D721Med (cell line): ENCODE measurements at places on chromosomes 12 and 14.

DNA sequence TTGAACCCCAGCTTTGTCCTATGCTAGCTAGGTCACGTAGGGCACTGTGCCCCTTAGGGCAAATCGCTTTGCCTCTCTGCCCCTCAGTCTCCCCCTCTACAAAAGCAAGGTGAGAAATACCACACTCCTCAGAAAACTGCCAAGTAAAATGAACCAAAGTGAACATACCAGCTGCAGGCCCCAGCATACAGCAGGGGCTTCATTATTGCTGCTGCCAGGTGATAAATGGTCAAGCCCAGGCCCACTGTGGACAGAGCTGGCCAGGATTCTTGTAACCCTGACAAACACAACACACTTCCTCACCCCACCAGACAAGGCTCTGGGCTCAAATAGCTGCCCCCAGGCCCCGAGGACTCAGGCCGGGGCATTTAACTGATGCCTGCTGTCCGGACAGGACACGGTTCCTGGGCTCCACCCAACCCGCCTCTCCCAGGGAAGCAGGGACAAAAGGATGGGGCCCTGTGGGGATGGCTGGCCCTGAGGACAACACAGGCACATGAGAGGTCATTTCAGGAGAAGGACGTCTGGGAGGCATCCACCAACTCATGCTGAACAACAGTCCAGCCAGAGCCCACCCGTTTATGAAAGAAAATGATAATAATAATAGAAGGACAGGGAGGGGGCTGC, 36.7 kb downstream of the NCOR2 start:
- DNase-seq: no peak

DNA sequence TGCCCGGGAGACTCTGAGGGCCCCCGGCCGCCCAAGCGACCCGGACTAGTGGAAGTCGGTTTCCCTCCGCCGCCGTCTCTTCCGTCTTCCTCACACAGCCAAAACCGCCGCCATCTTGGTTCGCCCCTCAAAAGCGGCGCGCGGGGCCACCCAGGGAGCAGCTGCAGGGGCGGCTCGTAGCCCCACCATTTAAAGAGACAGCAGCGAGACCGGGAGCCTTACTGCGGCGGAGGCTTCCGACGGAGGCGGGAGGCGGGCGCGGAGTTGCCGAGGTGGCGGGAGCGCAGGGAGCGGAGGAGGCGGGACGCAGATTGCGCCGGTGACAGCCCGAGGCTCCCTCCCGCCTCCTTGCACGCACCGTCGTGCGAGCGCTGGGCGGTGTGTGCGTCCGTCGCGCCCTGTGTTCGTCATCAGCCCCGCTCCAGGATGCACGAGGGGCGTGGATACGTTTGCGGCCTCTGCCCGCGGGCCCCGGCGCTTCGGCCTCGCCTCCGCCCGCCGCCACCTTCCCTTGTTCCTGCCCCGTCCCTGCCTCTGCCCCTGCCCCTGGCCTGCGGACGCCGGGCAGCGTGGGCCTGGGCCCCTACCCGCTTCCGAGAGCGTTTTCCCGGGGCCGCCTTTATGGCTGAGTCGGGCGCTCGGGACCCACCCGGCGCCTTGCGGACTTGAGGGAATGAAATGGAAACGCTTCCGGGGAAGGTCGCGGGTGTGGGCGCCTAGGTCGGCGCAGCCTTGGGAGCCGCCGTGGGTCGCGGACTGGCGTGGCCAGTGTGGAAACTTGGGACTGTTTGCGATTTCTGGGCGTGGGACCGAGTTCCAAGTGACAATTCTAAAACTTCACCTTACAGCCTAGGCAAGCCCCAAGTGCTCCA, at the start of gene PPP4R3A:
Gene PPP4R3A (minus strand): TSS at position 140 of the 872 bp plus-strand sequence. CDS start 663 bp downstream, outside the sequence.
- peak; percentile 90 for DNase-seq

DNA sequence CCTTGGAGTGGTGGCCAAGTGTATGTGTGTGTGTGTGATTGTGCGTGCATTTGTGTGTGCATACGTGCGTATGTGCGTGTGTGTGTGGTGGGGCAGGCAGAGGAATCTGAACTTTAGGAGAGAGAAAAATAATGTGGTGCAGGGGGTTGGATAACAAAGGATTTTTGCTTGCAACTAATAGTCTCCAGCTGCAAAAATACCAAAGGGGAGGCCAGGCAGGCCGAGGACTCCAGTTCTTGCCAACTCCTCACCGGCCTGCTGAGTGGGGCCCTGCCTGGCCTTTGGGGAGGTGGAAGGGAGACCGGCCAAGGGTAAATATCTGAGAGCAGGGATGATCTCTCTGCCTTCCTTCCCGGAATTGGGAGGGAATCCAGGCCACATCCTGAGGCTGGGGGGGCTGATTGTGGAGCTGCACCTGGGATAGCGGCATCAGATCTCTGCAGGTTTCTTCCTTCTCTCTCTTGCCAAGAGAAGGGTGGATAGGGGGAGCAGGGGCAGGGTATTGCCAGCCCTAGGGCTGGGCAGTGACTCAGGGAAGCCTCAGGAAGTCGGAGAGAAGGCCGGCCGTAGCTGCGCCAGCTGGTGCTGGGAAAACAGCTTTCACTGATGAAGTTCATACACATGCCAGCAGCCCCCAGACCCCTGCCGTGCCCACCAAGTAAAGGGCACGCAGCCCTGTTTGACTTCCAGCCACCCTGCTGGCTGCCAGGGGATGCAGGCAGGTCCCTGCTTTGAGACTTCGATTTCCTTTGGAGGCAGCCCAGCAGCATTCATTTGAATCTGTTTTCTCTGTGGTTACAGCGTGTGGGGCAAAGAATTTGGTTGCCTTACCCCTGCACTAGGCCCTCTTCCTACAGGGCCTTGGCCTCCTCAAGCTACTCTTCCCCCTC, 4.6 kb upstream of the LRP1-AS start:
- no peak for DNase-seq

GRCh38 chr14:101313268-101313667, 248.0 kb upstream of the DIO3 start:
- no peak for DNase-seq

GRCh38 chr14:78197051-78197450, 26.9 kb downstream of the NRXN3 start:
- no peak for DNase-seq

GRCh38 chr12:127060933-127061332, 1206.0 kb upstream of the TMEM132C start:
- no peak for DNase-seq

DNA sequence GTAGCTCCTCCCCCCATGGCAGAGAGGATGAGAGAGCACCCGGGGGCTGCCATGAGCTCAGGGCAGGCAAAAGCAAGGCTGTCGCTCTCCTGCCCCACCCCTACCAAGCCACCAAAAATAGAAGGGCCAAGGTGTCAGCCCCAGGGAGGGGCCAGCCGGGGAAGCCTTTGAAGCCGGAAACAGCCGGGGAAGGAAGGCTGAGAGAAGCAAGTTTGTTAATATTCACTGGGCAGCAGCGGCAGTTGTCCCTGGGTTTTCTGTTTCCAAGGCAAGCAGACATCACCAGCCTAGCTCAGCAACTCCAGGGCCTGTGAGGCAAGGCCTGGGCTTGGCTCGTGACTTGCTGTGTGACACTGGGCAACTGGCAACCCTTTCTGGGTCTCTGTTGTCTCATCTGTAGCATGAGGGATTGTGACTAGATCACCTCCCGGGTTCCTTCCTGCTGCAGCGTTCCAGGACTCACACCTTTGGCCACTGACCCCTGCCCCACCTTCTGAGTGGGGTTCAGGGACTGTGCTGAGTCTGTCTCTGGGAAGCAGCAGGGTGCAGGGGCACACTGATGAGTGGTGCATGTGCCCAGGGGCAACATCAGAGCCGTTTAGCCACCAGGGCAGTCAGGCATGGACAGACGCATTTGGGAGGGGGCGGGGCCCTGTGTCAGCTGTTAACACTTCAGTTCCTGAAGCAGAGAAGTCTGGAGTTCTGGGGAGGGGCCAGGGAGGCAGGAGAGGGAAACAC, 24.3 kb downstream of the SYNDIG1L start:
- DNase-seq: no peak

- no peak for DNase-seq
Observed at GRCh38 chr12:52063981-52064649, 5.7 kb upstream of the ATG101 start.

DNA sequence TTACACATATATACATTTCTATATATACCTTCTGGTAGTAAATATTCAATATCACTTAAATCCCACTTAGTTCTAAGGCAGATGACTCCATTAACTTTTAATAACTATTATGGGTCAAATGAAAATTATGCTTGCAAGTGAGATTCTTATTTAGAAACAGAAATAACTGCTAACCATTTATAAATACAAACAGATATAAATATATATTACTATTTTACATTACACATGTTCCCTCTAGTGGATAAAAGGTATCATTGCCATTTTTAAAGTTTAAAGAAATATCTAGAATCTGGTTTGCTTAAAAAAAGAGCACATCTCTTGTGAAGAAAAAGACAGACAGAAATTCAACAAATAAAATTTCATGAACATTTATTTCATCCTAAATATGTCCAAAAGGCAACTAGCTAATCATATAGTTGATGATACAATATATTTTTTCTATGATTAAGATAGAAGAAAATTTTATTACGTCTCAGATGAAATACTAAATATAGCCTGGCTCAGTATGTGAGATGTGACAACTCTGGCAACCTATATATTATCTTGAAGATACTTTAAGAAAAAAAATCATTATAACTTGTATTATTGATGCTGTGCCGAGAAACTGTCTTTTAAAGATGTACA, 11.7 kb upstream of the RAD51AP1 start:
- DNase-seq: no peak

DNA sequence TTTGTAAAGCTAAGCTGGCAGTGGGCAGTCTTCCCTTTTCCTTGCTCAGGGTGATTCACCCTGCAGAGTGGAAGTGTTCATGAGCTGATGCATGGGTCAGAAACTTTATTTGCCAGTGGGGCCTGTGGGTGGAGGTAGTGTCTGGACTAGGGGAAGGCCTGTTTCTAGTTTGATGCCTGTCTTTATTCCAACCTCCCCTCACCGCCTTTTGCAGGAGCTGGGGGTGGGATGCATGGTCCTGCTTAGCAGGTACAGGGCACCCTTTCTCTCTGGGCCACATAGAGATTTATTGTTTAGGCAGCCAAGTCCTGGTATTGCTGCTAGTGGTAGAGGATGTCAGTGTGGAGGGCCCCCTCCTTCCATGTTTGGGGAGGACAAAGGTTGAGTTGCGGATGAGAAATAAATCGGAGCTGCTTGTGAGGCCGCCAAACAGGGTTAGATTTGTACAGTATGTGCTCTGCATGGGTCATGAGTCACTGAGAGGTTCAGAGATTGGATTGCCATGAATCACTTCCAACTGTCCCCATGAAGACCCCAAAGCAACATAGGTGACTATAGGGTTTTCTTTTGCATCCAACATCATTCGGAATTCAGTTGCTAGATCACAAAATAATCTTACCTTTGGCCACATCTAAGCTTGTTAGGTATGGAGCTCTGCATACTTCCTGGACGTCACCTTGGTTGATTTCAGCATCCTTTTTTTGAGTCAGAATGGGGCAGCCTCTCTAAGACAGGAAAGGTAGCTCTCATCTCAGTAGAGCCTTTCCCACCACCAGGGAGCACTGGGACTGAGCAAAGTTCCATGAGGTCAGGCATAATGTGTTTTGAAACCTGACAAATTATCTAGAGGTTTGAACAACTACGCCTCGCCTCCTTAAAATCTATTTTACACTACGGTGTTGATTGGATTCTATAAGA, 8.8 kb downstream of the SMOC1 start:
- no peak for DNase-seq

GRCh38 chr14:99395909-99396530, 84.6 kb downstream of the SETD3 start:
- DNase-seq: no peak

DNA sequence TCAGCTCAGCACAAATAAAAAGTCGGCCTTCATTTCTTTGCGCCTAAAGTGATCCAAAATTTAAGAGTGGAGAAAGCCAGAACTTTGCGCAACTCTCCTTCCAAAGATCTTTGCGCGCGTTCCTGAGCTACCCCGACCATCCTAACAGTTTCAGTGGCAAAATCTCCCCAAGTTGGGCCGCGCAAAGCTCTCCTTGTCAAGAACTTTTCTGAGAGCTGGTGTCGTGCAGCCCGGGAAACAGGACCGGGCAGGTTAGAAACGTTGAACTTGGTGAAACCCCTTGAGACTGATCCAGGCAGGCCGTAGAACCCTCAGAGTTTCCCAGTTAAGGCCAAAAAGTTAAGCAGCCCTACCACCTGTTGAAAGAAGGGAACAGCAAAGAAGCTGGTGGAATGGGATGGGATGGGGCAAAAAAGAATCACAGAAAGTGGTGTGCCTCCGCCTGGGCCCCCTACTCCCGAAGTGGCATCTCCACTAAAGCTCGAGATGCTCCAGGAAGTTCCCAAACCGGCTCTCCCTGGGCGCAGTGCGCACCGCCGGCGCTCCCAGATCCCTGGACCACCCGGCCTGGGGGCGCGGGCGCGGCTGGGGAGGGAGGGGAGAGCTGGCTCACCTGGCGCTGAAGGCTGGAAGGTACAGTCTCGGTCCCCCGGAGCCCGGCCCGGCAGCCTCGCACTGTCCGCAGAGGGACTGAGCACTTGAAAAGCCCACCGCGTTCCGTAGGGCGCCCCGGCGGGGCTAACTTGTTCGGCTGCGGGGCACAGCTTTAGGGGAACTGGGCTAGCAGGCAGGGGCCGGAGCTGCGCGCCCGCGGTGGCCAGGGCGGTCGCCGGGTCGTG, 768 bp downstream of the DBX2 start:
- no peak for DNase-seq

DNA sequence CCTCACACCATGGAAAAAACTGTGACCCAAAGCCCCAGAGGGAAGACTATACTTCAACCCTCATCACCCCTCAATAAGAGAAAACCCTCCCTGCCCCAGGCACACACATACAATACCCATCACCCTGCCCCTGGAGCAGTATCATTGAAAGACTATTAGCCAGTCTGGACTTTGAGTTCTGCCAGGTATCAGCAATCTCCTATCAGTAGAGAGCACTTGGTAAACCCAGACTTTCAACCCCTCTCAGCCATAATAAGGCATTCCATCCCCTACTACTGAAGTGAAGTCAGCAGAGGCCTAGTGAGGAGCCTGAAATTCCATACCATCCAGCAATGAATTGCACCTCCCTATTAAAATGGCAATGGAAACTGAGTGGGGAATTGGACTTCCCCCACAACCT, 16.4 kb upstream of the PRKD1 start:
- DNase-seq: no peak

DNA sequence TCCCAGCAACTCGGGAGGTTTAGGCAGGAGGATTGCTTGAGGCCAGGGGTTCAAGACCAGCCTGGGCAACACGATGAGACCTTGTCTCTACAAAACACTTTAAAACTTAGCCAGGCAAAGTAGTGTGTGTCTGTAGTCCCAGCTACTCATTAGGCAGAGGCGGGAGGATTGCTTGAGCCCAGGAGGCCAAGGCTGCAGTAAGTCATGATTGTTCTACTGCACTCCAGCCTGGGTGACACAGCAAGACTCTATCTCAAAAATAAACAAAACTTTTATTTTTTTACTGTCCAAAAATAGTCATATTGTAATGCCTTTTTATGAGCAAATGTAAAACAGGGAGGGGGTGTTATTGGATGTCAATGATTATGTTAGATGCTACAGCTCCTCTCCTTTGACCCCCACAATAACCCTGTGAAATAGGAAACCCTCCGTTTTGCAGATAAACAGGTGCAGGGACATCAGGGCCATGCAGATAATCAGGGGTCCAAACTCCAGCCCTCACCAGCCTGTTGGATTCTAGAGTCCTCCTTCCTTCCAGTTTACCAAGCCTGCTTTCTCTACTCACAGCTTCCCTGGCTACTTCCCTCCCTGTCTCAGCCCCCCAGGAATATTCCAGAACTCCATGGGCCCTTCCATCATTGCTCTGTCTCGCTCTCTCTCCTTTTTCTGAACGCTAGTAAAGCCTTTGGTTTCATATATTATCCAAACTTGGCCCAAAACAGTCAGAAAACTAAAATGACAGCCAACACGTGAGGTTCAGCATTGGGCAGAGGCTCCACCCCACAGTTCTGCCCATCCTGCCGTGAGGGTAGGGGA, 5.9 kb upstream of the FBLN5 start:
- no peak for DNase-seq
